HS-27A (cell line): ENCODE measurements at places on chromosomes 16 and 17.

- DNase-seq: no peak
Measured at GRCh38 chr17:7111784-7112509, 2.7 kb downstream of the ASGR2 start.

DNA sequence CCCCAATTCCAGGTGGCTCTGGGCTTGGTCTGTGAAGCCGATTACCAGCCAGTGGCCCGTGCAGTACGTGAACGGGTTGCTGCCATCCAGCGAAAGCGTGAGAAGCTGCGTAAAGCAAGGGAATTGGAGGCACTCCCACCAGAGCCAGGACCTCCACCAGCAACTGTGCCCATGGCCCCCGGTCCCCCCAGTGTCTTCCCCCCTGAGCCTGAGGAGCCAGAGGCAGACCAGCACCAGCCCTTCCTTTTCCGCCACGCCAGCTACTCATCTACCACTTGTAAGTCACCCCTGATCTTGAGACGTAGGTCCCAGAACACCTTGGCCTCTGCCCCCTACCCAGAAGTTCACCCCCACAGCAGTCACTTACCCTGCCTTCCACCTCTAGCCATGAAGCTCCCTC is 6.9 kb downstream of the WNK4 start:
- DNase-seq: no peak

DNA sequence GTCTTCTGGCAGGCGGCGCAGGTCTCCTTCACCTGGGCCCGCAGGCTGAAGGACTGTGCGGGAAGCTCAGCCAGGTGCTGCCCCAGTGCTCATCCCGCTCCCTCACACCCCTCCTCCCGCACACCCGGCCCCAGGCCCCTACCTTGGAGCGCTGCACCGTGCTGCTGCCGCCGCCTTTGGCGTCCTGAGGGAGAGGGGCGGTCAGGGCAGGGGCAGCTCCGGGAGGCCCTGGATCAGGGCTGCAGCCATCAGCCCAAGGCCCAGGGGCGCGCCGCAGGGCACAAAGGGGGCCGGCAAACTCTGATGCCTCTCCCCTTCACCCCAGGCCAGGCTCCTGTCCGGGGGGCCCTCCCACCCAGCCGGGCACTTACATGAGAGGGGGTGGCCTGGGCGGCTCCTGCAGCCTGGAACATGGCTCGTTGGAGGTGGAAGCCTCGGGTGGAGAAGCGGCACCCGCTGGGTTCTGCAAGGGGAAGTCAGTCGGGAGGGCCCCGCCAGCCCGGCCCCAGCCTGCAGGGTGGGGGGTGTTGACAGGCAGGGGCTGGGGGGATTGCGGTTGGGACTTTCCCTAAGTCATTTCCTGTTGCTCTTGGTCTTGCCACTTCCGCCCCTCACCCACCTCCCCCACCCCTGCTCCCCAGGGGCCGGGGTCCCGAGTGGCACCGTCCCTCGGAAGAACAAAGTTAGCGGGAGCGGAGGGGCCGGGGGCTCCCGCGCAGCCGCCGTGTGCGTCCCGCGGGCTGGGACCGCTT is 863 bp downstream of the LIMD2 start:
- DNase-seq: no peak

GRCh38 chr17:16419929-16420271 is 4.5 kb downstream of the TRPV2 start:
- DNase-seq: peak; percentile 81

DNA sequence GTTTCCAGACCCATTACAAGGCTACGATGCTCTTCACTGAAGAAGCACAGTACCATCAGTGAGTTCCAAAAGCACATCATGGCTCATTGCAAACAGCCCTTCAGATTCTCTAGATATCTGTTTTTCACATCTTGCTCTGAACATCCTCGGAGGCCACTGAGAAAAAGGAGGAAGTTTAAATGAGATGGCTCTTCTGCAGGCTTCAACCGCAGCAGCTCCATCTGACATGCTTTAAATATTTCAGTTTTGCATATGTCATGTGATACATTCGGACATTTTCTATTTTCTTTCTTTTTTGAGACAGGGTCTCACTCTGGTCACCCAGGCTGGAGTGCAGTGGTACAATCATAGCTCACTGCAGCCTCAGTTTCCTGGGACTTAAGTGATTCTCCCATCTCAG is 396.8 kb downstream of the NPIPA8 start:
- no peak for DNase-seq

DNA sequence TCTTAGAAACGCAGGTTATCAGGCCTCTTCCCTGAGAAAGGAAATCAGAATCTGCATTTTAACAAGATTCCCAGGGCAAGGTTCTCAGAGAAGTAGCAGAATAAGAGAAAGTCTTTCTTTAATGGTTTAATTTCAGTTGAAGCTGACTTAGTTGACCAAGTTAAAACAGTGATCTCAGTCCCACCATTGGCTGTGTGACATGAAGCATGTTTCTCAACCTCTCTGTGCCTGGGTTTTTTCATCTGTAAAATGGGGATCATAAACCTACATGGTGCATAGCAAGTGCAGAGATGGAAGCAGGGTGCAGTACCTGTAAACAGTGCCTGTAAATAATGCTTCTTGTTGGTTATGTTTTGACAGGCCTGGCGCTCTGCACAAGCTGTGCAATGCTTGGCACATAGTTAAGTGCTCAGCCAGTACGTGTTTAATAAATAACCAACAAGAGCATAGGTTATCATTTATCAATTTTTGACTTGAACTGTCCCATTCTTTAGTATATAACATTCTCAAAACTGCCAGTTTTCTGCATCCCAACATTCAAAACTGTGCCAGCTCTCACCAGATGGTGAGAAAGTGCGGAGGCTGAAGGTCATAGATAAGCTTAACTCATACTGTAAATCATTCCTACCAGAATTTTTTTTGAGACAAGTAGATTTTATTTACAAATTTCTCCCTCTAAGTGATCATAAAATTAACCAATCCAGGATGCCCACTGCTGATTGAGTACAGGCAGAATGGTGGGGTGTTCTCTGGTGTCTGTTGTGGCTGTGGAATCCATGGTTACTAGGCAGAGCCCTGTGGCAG is 6.9 kb downstream of the C17orf67 start:
- DNase-seq: no peak

GRCh38 chr17:64357191-64357981 is 33.3 kb downstream of the PECAM1 start:
- peak; percentile 51 for DNase-seq

DNA sequence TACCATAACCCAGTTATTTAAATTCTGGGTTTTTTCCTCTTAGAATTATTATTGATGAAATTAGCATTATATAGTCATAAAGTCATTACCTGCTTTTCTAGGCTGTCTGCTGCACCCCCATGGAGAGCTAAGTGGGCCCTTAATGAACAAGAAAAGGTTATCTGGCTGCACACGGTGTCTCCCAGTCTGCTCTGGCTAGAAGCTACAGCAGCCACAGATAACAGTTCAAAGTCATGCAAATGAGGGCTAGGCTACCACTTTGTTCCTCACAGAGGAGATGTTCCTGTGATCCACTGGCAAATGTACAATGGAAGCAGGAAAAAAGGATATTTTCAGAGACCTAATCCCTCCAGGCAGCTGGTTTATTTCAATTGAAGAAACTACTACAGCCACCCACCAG is 112.1 kb downstream of the SNX11 start:
- DNase-seq: no peak

DNA sequence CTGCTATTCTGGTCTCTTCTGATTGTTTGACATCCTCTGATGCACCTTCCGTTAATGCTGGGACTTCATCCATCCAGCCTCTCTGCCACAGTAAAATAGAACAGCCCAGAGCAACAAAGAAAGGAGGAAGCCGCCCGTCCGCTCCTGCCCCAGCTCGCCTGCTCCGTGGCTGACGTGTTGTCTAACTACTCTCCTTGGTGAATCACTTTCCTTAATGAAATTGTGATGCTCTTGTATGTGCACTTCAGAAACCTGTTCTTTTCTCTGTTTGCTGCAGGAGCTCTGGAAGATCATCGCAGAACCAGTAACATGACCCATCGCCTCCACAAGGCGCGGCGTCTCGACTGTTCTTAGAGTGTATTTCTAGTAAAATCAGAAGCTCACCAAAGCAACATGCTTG is 24.3 kb downstream of the METTL22 start:
- no peak for DNase-seq

DNA sequence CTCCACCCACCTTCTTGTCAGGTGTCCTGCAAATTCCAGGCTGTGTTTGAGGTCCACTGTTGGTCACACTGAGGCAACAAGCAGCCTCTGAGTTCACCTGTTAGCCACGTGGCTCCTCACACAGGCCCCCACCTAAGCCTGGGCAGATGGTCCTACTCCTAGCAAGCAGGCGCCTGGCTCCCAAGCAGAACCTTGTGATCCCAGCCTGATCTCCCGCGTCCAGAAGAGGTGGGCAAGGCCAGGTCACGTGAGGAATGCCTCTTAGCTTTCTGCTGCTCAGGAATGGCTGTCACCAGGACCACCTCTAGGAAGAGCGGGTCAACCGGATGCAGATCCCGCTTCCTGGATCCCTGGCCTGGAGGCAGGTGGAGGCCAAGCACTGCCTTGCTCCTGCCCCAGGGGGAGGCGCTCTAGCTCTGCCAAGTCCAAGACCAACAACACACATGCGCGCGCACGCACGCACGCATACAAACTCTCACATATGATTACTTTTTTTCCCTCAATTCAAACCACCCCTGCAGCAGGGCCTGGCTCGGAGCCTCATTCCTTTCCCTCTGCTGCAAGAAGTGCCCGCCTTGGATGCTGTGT is 9.5 kb downstream of the CYB561 start:
- DNase-seq: no peak

DNA sequence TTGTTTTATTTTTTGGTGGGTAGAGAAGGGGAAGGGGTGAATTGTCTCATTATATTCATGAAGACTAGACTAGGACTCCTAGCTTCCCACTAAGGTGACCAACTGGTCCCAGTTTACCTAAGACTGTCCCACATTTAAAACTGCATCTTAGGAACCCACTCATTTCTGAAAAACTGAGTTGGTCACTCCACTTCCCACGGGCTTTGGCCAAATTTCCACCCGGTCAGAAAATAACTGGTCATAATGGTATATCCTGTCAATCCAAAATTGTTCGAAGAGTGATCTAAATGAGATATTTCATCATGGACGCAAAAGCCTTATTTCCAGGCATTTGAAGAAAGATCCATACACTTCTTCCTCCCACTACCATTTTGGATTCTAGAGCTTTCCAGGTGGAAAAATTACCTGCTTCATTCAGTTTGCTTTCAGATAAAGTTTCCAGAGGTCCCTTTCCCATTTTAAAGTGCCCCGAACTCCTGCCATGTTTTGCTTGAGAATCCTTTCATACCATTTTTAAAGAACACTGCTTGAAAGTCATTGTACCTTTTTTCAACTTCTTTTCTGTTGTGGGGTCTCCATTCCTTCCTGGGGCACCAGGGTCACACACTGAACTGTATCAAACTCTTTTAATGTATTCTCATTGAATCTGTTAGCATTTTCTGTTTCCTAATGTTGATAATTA is 21.8 kb upstream of the ZFHX3 start:
- no peak for DNase-seq

DNA sequence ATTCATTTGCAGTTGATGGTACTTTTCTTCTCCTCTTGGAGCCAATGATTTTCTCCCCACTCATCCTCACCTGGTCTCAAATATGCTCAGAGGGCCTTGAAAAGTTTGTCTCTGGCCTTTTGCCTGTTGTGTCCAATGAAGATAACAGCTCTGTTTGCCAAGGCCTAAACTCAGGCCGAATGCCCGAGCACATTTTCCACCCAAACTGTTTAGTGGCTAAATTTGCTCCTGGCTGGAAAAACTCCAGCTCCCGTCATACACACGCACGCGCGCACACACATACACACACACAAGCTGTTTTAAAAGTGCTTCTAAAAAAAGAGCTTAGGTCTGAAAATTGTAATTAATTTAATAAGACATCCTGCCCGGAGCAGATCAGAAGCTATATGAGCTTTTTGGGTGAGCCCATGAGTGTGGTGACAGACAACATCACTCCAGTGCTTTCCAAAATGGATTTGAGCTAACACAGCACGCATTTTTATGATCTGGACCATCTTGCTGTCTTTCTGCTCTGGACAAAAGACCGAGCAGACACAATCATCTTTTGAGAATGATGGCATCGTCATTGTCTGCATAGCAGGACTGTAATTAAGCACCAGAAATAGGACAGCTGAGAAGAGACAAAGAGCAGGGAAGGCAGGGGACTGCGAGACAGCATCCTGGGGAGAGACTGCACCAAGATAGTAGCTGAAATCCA is 48.9 kb downstream of the IRX6 start:
- no peak for DNase-seq

GRCh38 chr17:50893183-50893993 is 27.2 kb upstream of the TOB1 start:
- no peak for DNase-seq

DNA sequence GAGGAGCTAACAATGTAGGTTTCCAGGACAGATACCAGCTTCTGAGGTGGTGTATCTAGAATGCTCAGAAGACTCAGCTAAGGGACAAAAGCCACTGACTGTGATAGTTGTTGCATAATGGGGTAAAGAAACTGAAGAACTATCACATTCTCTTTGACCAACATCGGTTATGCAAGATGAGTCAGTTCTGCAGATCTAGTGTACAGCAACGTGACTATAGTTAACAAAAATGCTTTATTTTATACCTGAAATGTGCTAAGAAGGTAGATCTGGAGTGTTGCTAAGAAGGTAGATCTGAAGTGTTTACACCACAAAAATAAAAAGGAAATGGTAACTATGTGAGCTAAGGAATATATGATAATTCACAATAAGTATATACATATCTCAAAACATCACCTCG is 2.5 kb downstream of the KRTAP9-6 start:
- DNase-seq: no peak

- no peak for DNase-seq
Measured at GRCh38 chr17:74520790-74521480, 10.3 kb downstream of the CD300LB start.

DNA sequence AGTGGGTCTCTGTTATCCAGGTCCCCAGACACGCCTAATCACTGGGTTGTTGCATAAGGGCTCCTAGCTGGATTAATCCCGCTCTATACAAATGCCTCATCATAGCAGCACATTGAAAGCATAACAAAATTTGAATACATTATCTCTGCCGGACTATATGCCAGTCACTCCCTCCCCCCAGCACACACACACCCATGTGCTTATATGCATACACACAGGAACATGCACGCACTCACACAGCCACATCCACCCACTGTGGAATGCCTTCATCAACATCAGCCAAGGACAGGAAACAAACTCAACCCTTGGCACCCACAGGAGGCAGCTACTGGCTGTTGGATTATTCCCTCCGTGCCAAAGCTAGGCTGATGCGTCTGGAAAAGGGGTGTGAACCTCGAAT is 3.5 kb upstream of the CDH13 start:
- DNase-seq: no peak

- DNase-seq: no peak
Measured at GRCh38 chr17:72661945-72662826, 430.3 kb downstream of the SLC39A11 start.
